Lung (tissue), 17 donors: ENCODE measurements at places on chromosomes 3 and 15. TPM values are rescaled to one million over a fixed set of nuclear protein-coding genes. Genes with fewer than 3 reads are reported as not detected.

DNA sequence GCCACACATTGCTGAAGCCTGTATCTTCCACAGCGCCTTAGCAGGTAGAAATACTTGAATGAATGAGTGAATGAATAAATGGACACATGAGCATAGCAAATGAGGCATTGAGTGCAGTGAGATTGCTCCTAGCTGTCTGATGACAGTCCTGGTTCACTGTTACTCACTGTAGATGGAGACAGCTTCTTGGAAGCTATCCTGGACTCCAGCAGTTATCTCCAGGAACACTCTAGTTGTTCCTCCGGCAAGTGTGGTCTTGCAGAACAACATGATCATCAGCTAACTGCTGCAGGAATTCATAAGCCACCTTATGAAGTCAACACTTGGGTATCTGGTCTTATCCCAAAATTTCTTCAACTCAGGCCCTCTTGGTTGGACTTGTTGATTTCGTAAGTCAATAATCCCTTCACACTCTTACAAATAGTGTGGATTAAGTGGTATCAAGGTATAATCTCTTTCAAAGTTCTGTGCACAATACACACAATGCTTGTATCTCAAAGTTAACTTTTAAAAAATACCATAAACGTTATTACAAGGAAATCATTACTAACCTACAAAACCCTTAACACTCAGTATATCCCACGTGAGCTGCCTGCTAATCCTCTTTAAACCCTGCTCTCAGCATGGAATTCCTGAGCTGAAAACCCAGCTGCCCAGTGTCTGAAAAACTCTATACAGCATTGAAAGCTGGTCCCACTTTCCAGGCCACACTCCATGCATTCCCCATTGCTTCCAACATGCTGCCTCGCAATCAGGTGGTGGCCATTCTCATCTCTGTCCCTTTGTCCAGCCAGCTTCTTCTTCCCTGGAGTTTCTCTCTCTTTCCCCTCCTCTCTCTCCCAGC is 14.4 kb upstream of the ZBTB38 start:
- DNase-seq = peak; percentile 16

- DNase-seq = peak; percentile 77
These were observed 115.7 kb upstream of the TSPAN3 start for GRCh38 chr15:77186594-77187011.

DNA sequence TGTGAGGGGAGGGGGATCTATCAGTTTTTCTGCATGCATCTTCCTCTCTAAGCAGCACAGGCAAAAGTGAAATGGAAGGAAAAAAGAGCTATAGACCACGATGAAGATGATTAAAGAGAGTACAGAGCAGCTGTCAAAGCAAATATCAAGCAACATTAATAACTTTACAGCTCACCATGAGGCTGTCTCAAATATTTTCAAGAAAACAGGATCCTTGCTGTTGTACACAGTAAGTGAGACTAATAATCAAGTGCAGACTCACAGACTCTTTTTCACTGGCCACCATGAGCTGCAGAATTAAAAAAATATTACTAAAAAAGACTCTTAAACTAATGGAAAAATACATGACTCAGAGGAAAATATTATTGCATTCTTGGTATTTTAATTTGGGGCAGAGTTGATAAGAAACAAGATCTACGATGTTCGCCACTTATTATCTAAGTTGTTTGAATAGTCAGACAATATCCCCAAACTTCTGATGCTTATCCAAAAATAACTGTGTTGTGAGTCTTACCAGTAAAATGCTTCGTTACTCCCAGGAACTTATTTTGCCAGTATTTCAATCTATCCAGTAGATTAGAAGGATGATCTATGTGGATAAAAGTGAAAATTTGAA is 817.5 kb upstream of the ALCAM start:
- no peak for DNase-seq

The ST3GAL6 gene
- total RNA-seq = 18.5 TPM

The GPR27 gene
- 1.8 TPM for total RNA-seq

GRCh38 chr3:183283886-183284285 is 30.8 kb downstream of the B3GNT5 start:
- DNase-seq = no peak

GRCh38 chr15:90765531-90765930 is 48.4 kb downstream of the BLM start:
- no peak for DNase-seq
